ENCODE measurements at places on chromosomes 4 and X. TPM values are rescaled to one million over a fixed set of nuclear protein-coding genes. Genes with fewer than 3 reads are reported as not detected.

The GAGE2A gene
- total RNA-seq, result not detected

GRCh38 chrX:69968950-69969349, 80.8 kb downstream of the AWAT2 start:
- H3K27me3 ChIP-seq, result no peaks in the 10 kb centered on the region
- H3K36me3 ChIP-seq, result no peaks in the 10 kb centered on the region
- H3K4me3 ChIP-seq, result no peak overlapping the region
- no peak for DNase-seq
- no peaks in the 10 kb centered on the region for H3K4me1 ChIP-seq
- H3K27ac ChIP-seq, result no peak overlapping the region

- H3K27ac ChIP-seq, result no peak overlapping the region
- H3K36me3 ChIP-seq, result no peaks in the 10 kb centered on the region
- H3K27me3 ChIP-seq, result peaks cover 11% of the 10 kb centered on the region
- H3K4me1 ChIP-seq, result no peaks in the 10 kb centered on the region
- DNase-seq, result no peak
Observed at GRCh38 chr4:159400558-159401225, 297.8 kb downstream of the RAPGEF2 start.

DNA sequence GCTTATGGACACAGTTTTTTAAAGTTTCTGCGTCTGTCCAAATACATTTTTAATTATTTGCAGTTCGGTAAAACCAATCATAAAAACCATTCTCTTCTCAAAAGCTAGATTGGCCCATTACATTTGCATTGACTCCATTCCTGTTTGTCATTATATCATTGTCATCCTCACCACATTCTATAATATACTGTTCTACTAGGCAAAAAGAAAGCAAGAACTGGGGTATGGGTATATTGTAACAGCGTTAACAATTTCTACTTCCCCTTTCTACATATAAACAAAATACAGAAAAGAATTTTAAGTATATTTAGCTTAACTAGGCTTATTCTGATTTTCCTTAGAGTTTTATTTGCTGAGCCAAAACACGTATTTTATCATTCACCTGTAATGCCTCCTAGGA, 91.8 kb downstream of the RAP1GDS1 start:
- H3K27me3 ChIP-seq, result no peaks in the 10 kb centered on the region
- H3K4me1 ChIP-seq, result peaks cover 6% of the 10 kb centered on the region
- DNase-seq, result no peak
- no peak overlapping the region for H3K4me3 ChIP-seq
- H3K27ac ChIP-seq, result no peak overlapping the region

DNA sequence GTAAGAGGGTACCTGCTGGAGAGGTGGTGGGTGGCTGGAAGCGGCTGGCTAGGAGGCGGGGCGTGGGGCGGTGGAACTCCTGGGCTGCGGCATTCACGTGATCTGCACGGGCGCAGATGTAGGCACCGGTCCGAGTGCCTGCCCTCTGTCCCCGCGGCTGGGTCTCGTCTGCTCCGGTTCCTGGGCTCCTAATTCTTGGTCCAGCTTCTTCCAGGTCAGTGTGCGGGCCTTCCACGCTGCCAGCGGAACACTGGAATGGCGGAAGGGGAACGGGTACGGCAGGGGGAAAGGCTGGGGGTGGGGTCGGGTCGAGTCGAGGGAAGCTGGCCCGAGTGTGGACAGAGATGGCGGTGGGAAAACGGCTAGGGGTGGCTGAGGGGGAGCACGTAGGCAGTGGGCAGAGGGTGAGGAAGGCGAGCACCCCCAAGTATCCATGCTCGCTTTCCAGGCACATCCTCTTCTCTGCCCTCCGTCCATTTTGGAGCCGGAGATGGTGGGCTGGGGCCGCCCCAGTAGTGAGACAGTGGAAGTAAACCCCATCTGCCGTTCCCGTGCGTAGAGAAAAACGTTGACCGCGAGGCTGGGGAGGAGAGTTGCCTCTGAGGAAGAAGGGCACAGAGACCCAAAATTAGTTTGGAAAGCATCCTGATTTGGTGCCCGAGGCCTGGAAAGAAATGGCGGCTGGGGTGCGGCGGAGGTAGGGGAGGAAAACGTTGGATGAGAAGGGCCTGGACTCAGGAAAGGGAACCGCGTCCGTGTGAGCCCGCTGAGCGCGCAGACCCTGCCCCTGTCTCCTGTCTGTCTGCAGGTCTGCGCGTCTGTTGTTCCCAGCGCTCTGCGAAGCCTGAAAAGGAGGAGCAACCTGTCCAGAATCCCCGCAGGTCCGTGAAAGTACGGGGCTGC, at the start of gene TCEAL4:
Gene TCEAL4, plus strand, starts transcription at position 105 of the 903 bp plus-strand sequence. CDS start 1,161 bp downstream, outside the sequence.
- peak; percentile 44 for DNase-seq
- H3K27me3 ChIP-seq, result no peaks in the 10 kb centered on the region
- peak within 1 kb of the TSS; percentile 89 for H3K4me3 ChIP-seq
- H3K27ac ChIP-seq, result peak within 1 kb of the TSS; percentile 67
- no peaks in the 10 kb centered on the region for H3K36me3 ChIP-seq

The TEX11 gene
- not detected for total RNA-seq

DNA sequence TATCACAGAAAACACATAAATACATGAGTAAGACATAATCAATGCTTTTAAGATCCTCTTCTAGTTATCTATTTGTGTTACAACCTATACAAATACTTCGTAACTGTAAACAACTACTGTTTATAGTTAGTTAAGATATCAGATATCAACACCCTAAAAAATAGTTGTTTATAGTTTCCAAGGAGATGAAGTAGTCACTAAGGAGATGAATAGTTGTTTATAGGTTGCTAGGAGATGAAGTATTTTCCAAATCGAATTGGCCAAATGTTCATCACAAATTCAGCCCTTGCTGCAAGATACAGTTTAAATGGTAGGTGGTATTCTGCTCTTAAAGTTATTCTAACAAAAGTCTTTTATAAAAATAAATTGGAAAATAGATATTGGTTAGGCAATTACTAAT, 618.2 kb upstream of the PCDH10 start:
- no peak for DNase-seq
- no peaks in the 10 kb centered on the region for H3K36me3 ChIP-seq
- no peaks in the 10 kb centered on the region for H3K4me1 ChIP-seq
- H3K4me3 ChIP-seq, result no peak overlapping the region
- H3K27ac ChIP-seq, result no peak overlapping the region

GRCh38 chr4:88788895-88789294, 91.3 kb upstream of the NAP1L5 start:
- H3K27me3 ChIP-seq, result no peaks in the 10 kb centered on the region
- DNase-seq, result no peak
- H3K4me1 ChIP-seq, result peaks cover 17% of the 10 kb centered on the region
- no peak overlapping the region for H3K27ac ChIP-seq
- no peak overlapping the region for H3K4me3 ChIP-seq

DNA sequence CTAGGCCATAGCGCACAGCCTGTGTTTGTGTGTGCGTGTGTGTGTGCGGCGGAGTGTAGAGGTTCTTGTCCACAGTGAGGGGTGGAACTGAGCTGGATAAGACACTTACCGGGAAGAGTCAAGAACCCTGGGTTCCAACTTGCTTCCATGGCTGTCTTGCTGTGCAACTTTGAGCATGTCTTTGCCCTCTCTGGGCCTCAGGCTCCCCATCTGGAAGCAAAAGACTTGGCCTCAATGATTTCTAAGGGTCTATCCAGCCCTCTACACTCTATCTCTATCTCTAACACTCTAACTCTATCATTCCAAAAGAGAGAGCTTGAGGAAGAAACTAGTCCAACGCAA, 121.3 kb upstream of the PJA1 start:
- H3K36me3 ChIP-seq, result no peaks in the 10 kb centered on the region
- H3K27me3 ChIP-seq, result peaks cover 5% of the 10 kb centered on the region
- H3K4me3 ChIP-seq, result no peak overlapping the region

GRCh38 chr4:143403553-143403820, 66.8 kb downstream of the GAB1 start:
- DNase-seq, result no peak
- H3K4me3 ChIP-seq, result peak overlapping the region; percentile 16
- peaks cover 20% of the 10 kb centered on the region for H3K4me1 ChIP-seq
- no peak overlapping the region for H3K27ac ChIP-seq
- no peaks in the 10 kb centered on the region for H3K27me3 ChIP-seq

GRCh38 chr4:110532901-110533589, 57.1 kb downstream of the ENPEP start:
- peaks cover 55% of the 10 kb centered on the region for H3K27me3 ChIP-seq
- H3K4me3 ChIP-seq, result no peak overlapping the region
- peaks cover 2% of the 10 kb centered on the region for H3K4me1 ChIP-seq
- no peaks in the 10 kb centered on the region for H3K36me3 ChIP-seq

The UFSP2 gene
- total RNA-seq, result 25.6 TPM
